Vagina (tissue), 2 donors: ENCODE measurements at places on chromosomes 16 and 17. TPM values are rescaled to one million over a fixed set of nuclear protein-coding genes. Genes with fewer than 3 reads are reported as not detected.
A peak's percentile ranks its signal among the peaks of the same experiment; 100 is the strongest.

DNA sequence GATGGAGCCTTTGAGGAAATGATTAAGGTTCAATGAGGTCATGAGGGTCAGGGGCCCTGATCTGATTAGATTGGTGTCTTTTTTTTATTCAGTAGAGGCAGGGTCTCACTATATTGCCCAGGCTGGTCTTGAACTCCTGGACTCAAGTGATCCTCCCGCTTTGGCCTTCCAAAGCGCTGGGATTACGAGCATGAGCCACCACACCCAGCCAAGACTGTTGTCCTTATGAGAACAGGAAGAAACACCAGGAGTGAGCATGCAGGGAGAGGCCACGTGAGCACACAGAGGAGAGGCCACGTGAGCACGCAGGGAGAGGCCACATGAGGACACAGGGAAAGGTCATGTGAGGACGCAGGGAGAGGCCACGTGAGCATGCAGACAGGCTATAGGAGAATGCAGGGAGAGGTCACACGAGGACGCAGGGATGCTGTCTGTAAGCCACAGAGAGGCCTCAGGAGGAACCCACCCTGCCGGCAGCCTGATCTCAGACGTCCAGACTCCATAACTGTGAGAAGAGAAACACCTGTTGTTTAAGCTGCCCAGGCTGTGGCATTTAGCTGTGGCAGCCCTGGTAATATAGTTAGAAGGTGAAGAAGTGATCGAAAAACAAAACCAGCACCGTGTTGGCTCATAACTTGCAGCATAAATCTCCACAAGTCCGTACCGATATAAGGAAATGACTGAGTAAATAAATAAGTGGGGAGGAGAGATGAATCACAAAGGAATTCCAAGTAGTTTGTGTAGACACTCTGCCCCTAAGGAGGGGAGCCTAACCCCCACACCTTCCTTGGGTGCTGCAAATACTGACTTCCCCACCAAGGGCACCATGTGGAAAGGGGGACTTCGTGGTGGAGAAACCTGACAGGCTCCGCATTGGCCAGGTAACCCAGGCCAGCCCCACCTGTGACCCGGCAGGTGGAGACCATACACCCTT is 14.6 kb upstream of the CSNK1D start:
- DNase-seq: no peak
- peak overlapping the region; percentile 75 for H3K27ac ChIP-seq
- H3K36me3 ChIP-seq: no peaks in the 10 kb centered on the region
- peaks cover 58% of the 10 kb centered on the region for H3K4me1 ChIP-seq
- H3K27me3 ChIP-seq: no peaks in the 10 kb centered on the region

ABCC11 gene
- total RNA-seq: not detected

- peaks cover 18% of the 10 kb centered on the region for H3K4me1 ChIP-seq
- H3K27ac ChIP-seq: peak overlapping the region; percentile 25
- H3K4me3 ChIP-seq: no peak overlapping the region
- H3K27me3 ChIP-seq: no peaks in the 10 kb centered on the region
- DNase-seq: no peak
Measured at GRCh38 chr16:28572696-28573510, 19.2 kb downstream of the SGF29 start.

PITPNM3 gene
- 8.6 TPM for total RNA-seq

GRCh38 chr16:87306516-87306915 is 10.7 kb downstream of the C16orf95 start:
- no peak overlapping the region for H3K27ac ChIP-seq
- DNase-seq: no peak
- H3K36me3 ChIP-seq: no peaks in the 10 kb centered on the region

HAS3 gene
- total RNA-seq: 25.8 TPM

GRCh38 chr17:30376621-30377452 is 1.9 kb upstream of the CPD start:
- no peaks in the 10 kb centered on the region for H3K36me3 ChIP-seq
- H3K27ac ChIP-seq: no peak overlapping the region

RBFOX1 gene
- total RNA-seq: 6.6 TPM

GRCh38 chr17:79011451-79012147 is 2.0 kb upstream of the CANT1 start:
- H3K27ac ChIP-seq: no peak overlapping the region
- H3K27me3 ChIP-seq: no peaks in the 10 kb centered on the region
- DNase-seq: no peak
- no peak overlapping the region for H3K4me3 ChIP-seq
- peaks cover 32% of the 10 kb centered on the region for H3K4me1 ChIP-seq
